C1 segment of cervical spinal cord (tissue), 14 donors: ENCODE measurements at places on chromosomes 1 and 21.

- DNase-seq = no peak
These were observed 48.3 kb upstream of the LAMC2 start for GRCh38 chr1:183137782-183138181.

- DNase-seq = peak; percentile 19
These were observed 150.1 kb upstream of the FGGY start for GRCh38 chr1:59146651-59147358.

DNA sequence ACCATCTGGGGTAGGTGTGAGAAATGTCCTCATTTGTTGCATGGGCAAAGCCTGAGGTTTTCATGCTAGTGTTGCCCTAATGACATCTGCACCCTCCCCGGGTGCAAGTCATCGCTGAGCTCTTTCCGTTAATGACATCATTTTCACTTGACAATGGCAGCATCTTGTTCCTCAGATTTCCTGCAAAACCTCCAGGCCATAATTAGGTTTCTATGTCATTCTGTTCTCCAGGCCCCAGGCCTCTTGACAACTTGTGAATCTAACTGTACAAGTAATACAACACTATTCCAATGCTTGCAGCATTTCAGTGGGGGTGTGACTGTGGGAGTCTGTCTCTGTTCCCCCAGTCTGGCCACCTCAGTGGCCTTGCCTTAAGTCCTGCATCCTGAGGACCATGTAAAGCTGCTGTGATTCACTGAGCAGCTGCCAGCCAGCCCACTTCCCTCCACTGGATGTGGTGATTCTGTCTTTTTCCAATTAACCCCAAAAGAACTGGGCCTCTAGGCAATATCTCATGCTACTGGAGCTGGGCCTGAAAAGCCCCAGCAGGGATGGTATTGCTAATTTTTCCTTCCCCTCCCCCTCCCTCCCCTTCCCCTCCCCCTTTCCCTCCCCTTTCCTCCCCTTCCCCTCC, 22.8 kb downstream of the RAB7B start:
- DNase-seq = no peak

- DNase-seq = no peak
These were observed 104.2 kb upstream of the GCLM start for GRCh38 chr1:94013367-94013878.

DNA sequence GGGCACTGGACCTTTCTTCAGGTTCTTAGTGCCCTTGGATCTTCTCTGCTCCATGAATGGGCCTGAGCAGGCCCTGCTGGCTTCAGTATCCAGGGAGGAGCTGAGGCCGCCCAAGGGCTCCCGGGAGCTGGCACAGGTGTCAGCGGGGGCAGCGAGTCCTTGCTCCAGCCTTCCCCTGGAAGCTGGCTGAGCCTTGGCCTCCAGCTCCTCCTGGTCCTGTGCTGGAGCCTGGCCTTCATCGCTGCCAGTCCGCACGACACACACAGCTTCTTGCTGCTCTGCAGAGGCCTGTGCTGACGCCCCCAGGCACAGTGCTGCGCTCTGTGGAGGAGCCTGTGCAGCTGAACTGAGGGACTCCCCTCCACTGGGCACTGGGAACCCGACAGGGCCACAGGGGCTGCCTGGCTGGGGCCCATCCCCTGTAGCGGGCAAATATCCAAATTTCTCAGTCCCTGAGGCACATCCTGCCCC, 1.7 kb downstream of the SPOCD1 start:
- DNase-seq = no peak

DNA sequence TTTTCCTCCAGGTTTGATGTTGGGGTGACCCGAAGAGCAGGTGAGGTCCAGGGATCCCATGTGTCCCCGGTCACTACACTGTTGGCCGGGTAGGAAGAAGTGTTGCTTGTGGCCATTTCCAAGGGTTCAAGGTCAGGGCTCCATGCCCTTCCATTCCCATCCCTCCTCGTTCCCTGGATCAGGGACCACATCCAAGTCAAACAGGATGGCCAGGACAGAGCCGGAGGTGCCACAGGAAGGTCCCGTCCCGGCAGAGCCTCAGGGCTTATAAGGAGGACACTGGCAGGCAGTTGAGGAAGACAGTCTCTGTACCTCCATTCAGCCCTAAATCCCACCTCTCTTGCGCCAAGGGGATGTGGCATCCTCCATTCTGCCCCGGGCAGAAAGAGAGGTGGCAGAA, 22.0 kb upstream of the FAM131C start:
- no peak for DNase-seq

DNA sequence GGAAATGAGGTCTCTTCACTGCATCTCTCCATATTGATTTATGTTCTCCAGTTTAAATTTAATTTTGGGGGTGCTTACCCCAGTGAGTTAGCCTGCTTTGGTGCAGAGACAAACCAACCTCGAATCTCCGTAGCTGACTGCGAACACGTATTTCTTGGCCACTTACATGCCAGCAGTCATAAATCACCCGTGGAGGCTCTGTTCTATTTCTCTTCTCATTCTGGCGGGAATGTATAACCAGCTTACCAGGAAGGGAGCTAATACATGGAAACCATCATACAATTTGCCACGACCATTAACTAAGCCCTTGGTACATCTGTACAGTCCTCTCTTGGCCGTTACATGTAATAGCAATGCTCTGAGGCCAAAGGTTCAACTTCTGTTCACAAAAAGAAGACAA, 148.0 kb downstream of the PLA2G4A start:
- DNase-seq = no peak

GRCh38 chr1:59071876-59072582, 224.9 kb upstream of the FGGY start:
- DNase-seq = no peak

DNA sequence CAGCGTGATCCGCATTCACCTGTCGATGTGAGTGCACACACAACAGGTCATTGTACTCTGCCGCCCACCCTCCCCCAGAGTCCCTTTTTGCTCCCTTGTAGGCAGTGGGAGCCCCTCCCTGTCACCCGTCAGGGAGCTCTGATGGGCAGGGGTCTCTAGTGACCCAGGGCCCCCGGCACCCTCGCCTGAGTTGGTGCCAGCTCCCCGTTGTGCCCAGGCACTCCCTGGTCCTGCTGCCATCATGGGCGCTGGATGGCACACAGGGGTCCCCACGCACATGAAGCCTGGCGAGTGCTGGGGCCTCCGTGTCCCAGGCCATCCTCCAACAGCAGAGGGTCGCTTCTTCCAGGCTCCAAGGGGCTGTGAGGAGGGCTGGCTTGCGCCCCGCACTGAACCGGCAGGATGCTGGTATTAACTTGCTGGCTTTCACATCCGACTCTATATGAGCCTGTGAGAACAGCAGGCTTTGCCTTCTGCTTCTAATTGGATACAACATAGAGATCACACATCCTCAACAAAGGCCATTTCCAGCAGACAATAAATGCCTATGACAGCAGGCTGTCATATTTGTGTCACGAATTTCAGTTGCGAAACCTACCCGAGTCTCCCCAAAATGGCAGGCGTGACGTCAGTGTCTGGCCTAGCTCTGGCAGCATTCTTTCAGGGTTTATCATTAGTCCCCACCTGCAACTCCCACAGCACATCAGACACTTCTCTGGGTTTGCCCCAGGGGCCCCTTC, 35.4 kb downstream of the KIAA1614 start:
- no peak for DNase-seq

DNA sequence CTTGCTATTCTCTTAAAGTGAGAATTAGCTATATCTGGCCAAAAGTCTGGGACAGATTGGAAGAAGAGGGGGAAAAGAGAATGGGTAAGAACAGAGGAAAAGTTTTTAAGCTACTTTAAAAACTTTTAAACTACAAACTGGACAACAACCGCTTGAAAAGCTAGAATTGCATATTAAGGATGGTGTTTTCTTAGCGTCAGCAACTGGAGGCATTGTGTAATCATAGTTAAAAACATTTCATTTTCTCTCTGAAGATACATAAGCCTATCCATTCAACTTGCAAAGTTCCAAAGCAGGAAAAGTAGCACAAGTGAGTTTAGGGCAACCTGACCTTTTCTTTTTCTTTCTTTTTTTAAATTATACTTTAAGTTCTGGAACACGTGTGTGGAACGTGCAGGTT, 10.9 kb downstream of the PBX1 start:
- no peak for DNase-seq

DNA sequence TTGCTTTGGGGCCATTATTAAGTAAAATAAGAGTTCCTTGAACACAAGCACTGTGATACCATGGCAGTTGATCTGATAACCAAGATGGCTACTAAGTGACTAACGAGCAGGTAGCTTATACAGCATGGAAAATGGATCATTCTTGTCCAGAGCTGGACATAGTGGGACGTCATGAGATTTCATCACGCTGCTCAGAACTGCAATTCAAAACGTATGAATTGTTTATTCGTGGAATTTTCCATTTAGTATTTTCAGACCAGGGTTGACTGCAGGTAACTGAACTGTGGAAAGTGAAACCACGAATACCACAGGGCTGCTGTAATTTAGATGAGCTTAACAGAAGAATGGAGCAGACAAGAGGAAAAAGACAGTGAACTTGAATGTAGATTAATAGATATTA, 38.9 kb downstream of the CCDC18 start:
- DNase-seq = no peak

DNA sequence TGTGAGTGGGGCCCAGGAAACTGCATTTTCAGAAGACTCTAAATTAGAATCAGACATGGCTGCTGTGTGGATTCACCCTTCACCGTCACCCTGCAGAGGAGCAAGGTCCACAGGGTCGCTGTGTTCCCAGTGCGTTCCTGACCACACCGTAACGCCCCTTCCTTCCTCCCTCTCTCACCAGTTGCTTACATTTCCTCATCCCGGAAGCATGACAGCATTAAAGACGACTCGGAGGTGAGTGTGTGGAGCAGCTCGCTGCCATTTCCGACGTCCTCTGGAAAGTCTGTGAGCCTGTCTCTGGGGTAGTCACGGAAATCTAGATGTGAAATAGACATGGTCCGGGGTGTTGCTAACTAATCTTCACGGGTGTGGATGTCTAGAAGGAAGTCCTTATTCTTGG, 45.9 kb downstream of the FAAP20 start:
- no peak for DNase-seq

DNA sequence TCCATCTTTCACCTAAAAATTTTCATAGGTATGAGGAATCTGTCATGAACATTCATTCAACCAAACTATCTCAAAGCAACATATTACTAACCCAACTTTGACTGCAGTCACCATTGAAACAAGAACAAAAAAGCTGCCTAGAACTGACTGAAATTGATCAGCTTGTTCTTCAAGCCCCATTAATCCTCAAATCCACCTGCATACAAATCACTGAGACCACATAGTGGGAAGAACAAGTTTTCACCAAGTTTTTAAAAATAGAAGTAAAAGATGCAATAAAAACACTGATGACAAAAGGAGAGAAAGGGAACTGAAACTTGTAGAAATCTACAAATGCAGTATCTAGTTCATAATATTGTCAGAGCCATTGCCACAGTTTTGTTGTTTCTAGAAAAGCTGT, 6.1 kb downstream of the SORT1 start:
- DNase-seq = no peak

DNA sequence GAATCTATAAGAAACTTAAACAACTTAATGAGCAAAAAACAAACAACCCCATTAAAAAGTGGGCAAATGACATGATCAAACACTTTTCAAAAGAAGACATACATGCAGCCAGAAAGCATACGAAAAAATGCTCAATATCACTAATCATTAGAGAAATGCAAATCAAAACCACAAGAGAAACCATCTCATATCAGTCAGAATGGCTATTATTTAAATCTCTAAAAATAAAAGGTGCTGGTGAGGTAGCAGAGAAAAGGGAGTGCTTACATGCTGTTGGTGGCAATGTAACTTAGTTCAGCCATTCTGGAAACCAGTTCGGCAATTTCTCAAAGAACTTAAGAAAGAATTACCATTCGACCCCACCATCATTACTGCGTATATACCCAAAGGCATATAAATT, 147.7 kb downstream of the FAF1 start:
- DNase-seq = no peak

- no peak for DNase-seq
These were observed 177.6 kb upstream of the OLFM3 start for GRCh38 chr1:102174259-102174863.

DNA sequence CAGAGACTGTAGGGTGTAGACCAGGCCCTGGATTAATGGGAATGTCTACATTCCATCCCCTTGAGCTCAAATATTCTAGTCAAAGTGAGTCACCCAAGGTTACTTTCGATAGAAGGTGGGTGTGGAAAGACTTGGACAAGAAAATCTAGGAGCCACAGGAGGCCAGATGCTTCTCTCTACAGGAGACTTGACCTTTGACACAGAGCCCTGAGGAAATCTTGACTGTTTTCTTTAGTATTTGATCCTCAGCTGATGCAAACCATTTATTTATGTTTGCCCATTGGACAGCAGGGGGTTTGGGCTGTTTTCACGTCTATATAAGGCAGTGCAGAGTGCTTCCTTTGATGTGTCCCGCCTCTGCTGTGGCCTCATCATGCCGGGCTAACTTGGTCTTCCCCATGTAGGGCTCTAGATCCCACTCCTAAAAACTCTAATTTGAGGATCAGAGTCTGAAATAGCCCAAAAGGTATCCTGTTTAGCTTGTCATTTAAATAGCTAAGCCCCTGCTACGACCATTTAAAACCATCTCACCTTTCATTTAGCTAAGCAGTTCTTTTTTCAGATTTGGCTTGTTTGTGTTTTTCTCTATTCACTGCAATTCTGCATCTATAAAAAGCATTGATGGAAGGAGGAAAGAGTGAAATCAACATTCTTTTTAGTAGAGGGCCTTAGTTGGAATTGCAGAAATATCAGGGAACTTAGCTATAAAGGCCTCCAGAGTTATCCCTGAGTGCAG, 15.5 kb upstream of the MAP3K7CL start:
- no peak for DNase-seq
